ENCODE measurements at places on chromosomes 12 and 14. TPM values are rescaled to one million over a fixed set of nuclear protein-coding genes. Genes with fewer than 3 reads are reported as not detected.
A peak's percentile ranks its signal among the peaks of the same experiment; 100 is the strongest.

The ZNF10 gene
- total RNA-seq = 5.9 TPM

The TSPAN19 gene
- 0.15 TPM for total RNA-seq

The CCDC175 gene
- total RNA-seq = not detected

The SHMT2 gene
- total RNA-seq = 146 TPM

- peak; percentile 89 for DNase-seq
Measured at GRCh38 chr12:55728939-55729818, at the start of gene CD63. Gene CD63 (minus strand): TSS chr12:55729009. CDS start chr12:55728341, 668 bp downstream.

GRCh38 chr14:104771918-104772706, 19.2 kb downstream of the SIVA1 start:
- DNase-seq = no peak

- peak; percentile 64 for DNase-seq
Measured at GRCh38 chr12:25995906-25996305, 37.4 kb downstream of the RASSF8 start.

- DNase-seq = no peak
Measured at GRCh38 chr12:132023658-132024057, 73.9 kb downstream of the EP400 start.

GRCh38 chr12:108865169-108865568, 7.8 kb upstream of the SSH1 start:
- DNase-seq = no peak

- DNase-seq = no peak
Measured at GRCh38 chr12:32757157-32757556, 1.5 kb upstream of the YARS2 start.

- DNase-seq = no peak
Measured at GRCh38 chr12:83027021-83027723, 340.5 kb downstream of the TMTC2 start.

- DNase-seq = peak; percentile 50
Measured at GRCh38 chr14:87483271-87484260, 509.4 kb downstream of the GALC start.

DNA sequence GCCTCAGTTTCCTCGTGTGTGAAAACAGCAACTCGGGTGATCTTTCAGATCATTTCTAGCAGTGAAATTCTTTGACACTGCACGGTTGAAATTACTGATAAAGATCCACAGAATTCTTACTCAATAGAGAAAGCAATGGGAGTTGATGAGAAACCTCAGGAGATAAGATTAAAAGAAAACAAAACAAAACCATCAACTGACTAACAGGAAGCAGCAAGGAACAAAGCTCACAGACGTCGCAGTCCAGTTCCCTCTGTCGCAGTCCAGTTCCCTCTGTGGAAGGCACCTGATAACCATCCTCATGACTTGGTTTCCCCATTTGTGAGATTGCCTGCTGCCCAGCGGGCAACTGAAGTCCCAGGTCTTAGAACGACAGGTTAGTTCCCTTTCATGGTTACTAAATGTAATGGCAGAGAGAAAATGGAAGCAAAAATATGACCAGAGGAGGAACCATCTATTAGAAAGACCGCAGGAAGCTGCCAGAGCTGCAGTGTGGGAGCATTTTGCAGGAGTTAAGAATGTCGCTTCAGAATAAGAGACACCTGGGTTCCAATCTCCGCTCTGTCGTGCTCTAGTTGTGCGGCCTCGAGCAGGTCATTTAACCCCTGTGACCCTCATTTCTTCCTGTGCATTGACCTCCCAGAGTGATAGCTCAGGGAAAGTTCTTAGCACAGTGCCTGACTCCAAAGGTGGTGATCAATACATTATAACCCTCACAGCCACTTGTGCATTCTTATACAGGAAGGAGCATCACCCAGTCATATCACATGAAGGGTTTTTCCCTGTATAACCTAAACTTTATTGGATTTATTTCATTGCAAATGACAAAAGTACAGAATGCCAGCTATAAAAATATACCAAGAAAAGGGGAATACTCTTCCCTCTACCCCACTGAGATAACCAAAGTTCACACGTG, 5.1 kb upstream of the MED13L start:
- DNase-seq = no peak

- no peak for DNase-seq
Measured at GRCh38 chr14:24940213-24940783, 109.6 kb downstream of the STXBP6 start.

- DNase-seq = no peak
Measured at GRCh38 chr12:104653730-104654664, 197.2 kb downstream of the CHST11 start.

GRCh38 chr12:102504280-102504679, 23.9 kb upstream of the IGF1 start:
- no peak for DNase-seq

- DNase-seq = no peak
Measured at GRCh38 chr12:25970916-25971653, 12.6 kb downstream of the RASSF8 start.

Data from renal cortical epithelial cell (primary cell).